CD4-positive, alpha-beta T cell (primary cell): ENCODE measurements at places on chromosomes 6 and 20. TPM values are rescaled to one million over a fixed set of nuclear protein-coding genes. Genes with fewer than 3 reads are reported as not detected.

DNA sequence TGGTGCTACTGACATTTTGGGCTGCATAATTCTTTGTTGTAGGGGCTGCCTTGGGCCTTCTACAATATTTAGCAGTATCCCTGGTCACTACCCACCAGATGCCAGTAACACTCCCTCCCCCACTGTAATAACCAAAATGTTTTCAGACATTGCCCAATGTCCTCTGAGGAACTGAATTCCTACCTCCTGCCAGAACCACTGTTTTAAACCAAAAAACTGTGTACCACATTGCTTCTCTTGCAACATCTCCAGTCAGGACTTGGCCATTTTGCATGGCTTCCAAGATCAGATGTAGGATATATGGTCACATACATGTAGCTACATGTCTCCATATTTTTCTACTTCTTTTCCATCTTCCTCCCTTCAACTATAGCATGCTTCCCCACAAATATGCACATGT, 97.4 kb upstream of the IFNGR1 start:
- no peak overlapping the region for H3K27ac ChIP-seq
- no peak for DNase-seq
- peaks cover 7% of the 10 kb centered on the region for H3K4me1 ChIP-seq
- H3K36me3 ChIP-seq: no peaks in the 10 kb centered on the region
- no peak overlapping the region for H3K4me3 ChIP-seq
- H3K27me3 ChIP-seq: no peaks in the 10 kb centered on the region

C6orf58 gene
- total RNA-seq: not detected

DNA sequence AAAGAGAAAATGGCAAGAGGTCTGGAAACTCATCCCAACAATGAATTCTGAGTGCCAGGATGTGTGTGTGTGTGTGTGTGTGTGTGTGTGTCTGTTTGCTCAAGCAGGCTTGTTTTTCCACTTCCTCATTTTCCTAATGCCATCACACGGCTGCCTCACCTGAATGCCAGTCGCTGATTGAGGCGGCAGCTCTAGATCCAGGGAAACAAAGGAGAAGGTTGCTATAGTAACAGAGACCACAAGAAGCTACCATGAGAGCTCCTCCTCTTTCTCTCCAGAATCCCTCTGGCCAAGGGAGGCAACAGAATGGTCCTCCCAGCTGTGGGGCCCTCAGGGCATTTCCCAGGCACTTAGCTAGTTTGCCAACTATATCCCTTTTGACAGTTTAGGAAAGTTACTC, 241.1 kb upstream of the TSHZ2 start:
- H3K4me3 ChIP-seq: no peak overlapping the region
- DNase-seq: no peak

DNA sequence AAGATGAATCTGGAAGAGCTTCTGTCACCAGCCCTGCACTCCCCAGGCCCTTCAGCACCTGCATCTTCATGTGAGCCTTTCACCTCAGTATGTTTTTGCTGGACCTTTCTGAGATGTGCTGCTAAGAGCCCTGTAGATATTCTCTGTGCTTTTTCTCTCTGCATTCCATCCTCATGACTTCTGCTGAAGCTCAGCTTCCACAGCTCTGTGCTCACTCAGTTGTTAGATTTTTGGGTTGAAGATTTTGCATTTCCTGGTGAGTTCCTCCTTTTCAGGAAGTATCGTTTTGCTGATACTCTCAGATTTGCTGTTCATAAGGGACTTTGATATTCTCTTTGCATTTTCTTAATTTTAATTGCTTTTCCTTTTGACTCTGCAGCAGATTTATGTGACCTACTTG, 18.3 kb downstream of the KIAA1586 start:
- H3K27me3 ChIP-seq: no peaks in the 10 kb centered on the region
- H3K4me3 ChIP-seq: no peak overlapping the region
- H3K36me3 ChIP-seq: peaks cover 16% of the 10 kb centered on the region

- no peak for DNase-seq
- no peaks in the 10 kb centered on the region for H3K27me3 ChIP-seq
- no peak overlapping the region for H3K4me3 ChIP-seq
Measured at GRCh38 chr6:13241364-13241763, 87.0 kb downstream of the TBC1D7 start.

DNA sequence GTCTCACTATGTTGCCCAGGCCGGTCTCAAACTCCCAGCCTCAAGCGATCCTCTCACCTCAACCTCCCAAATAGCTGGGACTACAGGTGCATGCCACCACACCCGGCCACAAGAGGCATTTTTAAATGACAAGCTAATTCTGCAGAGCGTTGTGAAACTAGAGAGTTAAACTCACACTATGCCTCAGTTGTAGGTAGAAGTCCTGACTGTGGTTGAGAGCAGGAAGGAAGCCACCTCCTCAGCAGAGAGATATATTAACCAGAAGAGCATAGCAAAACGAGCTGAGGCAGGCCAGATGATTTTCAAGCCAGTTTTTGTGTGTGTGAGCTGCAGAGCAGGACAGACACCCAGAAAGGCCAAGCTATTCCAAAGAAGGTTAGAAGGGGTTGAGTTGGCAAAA, 150.3 kb downstream of the MBOAT1 start:
- no peak overlapping the region for H3K27ac ChIP-seq
- H3K36me3 ChIP-seq: no peaks in the 10 kb centered on the region
- H3K4me3 ChIP-seq: no peak overlapping the region

- H3K4me3 ChIP-seq: no peak overlapping the region
- no peaks in the 10 kb centered on the region for H3K36me3 ChIP-seq
- H3K27me3 ChIP-seq: no peaks in the 10 kb centered on the region
Measured at GRCh38 chr6:80404889-80405288, 298.4 kb downstream of the BCKDHB start.

GRCh38 chr20:41089555-41089954, 47.8 kb upstream of the PLCG1 start:
- no peaks in the 10 kb centered on the region for H3K27me3 ChIP-seq
- peaks cover 13% of the 10 kb centered on the region for H3K4me1 ChIP-seq
- peaks cover 37% of the 10 kb centered on the region for H3K36me3 ChIP-seq
- H3K27ac ChIP-seq: no peak overlapping the region

DNA sequence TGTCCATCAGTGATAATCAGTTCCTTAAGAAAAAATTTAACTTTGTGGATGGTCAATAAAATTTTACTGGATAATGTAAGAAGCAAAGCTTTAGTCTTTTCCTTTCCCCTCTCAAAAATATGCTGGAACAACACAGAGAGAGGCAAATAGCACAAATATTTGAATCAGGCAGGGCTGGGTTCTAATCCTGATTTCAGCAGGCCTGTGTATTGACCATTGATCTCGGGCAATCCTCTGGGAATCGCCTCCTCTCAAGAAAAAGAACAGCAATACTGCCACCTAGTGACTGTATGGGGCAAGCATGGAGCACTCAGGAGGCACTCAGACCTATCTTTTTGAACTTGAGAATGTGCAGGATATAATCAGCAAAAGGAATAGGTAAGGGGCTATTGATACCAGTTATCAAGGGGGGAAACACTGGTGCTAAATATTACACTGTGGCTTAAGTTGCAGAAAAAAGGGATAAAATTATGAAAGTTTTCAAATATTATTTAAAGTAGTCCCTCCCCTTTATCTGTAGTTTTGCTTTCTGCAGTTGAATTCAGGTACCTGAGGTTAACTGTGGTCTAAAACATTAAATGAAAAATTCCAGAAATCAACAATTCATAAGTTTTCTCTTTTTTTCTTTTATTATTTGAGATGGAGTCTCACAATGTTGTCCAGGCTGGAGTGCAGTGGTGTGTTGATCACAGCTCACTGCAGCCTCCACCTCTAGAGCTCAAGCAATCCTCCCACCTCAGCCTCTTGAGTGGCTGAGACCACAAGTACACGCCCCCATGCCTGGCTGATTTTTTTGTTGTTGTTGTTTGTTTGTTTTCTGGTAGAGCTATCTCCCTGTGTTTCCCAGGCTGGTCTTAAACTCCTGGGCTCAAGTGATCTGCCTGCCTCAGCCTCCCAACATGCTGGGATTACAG, 91.8 kb upstream of the NHSL1 start:
- peaks cover 6% of the 10 kb centered on the region for H3K4me1 ChIP-seq
- H3K36me3 ChIP-seq: no peaks in the 10 kb centered on the region
- H3K4me3 ChIP-seq: no peak overlapping the region
- no peaks in the 10 kb centered on the region for H3K27me3 ChIP-seq

KIF25 gene
- total RNA-seq: not detected

DNA sequence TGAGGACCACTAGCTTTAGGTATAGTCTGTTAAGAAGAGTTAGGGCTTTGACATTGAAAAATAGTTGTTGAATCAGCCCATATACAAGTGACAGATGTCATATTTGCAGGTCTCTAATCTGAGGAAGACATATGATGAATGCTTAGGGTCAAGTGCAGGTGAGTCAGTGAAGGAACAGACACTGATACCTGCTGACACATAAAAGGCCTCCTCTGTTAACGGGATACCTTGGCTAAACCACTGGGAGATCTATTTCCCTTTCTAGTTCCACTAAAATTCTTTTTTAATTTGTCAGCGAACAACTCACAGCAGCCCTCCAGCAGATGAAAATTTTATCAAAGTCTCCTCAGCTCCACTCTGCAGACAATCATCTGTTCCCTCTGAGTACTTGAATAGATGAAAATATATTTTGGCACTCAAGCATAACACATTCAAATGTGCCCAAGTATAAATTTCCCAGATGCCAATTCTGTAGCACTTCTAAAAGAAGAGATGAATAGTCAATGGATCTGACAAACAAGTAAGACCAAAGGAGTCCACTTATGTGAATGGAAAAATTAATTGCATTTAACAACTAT, 154.0 kb downstream of the KIF16B start:
- no peak overlapping the region for H3K27ac ChIP-seq
- H3K36me3 ChIP-seq: peaks cover 7% of the 10 kb centered on the region
- DNase-seq: no peak
- H3K27me3 ChIP-seq: no peaks in the 10 kb centered on the region
- no peak overlapping the region for H3K4me3 ChIP-seq

DNA sequence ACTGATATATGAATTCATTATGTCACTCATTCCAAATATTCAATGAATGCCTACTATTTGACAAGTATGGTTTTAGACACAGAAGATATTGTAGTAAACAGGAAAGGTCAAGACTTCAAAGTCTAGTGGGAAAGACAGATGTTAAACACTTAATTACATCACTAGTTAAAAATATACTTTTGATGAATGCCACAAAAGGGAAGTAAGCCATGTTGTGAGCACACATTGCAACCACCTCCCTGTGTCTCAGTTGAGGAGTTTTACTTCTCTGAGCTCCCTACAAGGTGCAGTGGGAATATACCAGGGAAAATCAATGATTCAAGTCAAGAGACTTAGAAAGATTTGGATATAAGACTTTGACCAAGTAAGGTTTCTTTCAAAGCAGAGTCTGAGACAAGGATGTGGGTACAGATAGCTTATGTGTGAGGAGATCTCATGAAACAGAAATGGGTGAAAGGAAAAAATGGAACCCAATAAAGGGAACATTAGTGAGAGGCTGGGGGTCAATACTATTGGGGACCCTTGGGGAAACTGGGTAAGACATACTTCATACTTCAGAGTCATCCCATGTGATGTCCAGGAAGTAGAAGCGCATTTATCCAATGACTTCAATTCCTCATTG, 503.7 kb downstream of the KIF16B start:
- H3K4me1 ChIP-seq: no peaks in the 10 kb centered on the region
- no peak for DNase-seq
- no peaks in the 10 kb centered on the region for H3K36me3 ChIP-seq
- H3K27me3 ChIP-seq: no peaks in the 10 kb centered on the region
- no peak overlapping the region for H3K4me3 ChIP-seq
- no peak overlapping the region for H3K27ac ChIP-seq

DNA sequence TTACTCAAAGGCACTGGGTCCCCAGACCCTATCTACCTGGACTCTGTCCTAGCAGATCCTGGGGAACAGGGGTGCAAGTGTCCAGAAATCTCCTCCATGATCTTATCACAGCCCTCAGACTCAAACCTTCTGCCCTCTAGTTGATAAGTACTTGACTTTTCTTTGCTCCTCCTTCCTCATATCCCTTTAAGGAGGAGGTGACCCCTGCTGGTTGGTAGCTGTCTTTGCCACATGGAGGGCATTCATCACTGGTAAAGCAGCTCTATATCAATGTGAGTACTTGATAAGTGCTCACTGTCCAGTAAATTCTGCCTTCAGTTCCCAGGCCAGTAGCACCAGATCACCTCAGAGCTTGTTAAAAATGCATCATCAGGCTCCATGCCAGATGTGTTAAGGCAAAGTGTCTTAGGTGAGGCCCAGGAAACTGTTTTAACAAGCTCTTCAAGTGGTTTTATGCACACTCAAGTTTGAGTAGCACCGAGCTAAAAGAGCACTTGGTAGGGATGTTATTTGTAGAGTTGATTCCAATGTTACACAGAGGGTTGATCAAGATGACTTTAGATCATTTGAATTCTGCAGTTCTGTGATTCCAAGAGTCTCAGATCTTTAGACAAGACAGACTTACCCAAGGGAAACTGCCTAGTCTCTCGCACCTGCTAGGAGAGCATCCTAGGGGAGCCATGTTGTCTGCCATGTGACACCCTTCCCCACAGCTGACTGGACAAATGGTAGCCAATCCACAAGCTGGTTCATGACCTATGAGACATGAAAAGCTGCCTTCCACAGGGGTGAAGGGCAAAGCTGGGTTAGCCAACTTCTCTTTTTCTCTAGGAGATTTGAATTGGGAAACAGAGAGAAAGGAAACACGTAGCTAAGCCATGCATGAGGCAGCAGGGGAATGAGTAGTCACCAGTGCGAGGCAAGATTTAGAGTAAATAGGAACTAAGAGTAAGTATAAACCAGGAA, 18.6 kb downstream of the TREML2 start:
- H3K27ac ChIP-seq: no peak overlapping the region
- peaks cover 31% of the 10 kb centered on the region for H3K4me1 ChIP-seq
- DNase-seq: peak; percentile 78
- no peaks in the 10 kb centered on the region for H3K27me3 ChIP-seq

- H3K4me3 ChIP-seq: no peak overlapping the region
- no peak for DNase-seq
- no peaks in the 10 kb centered on the region for H3K36me3 ChIP-seq
- H3K4me1 ChIP-seq: no peaks in the 10 kb centered on the region
- no peaks in the 10 kb centered on the region for H3K27me3 ChIP-seq
Measured at GRCh38 chr6:83365931-83366330, 64.9 kb downstream of the ME1 start.

PET117 gene
- 14.6 TPM for total RNA-seq

GPX5 gene
- total RNA-seq: not detected

GRCh38 chr20:8876366-8876765, 192.5 kb upstream of the PLCB4 start:
- no peak for DNase-seq
- no peaks in the 10 kb centered on the region for H3K36me3 ChIP-seq
- no peak overlapping the region for H3K27ac ChIP-seq

GRCh38 chr20:37282556-37282955, 6.9 kb upstream of the MANBAL start:
- no peak for DNase-seq
- H3K27me3 ChIP-seq: no peaks in the 10 kb centered on the region
- H3K36me3 ChIP-seq: no peaks in the 10 kb centered on the region
- no peak overlapping the region for H3K4me3 ChIP-seq
- H3K27ac ChIP-seq: no peak overlapping the region
- H3K4me1 ChIP-seq: no peaks in the 10 kb centered on the region

DNA sequence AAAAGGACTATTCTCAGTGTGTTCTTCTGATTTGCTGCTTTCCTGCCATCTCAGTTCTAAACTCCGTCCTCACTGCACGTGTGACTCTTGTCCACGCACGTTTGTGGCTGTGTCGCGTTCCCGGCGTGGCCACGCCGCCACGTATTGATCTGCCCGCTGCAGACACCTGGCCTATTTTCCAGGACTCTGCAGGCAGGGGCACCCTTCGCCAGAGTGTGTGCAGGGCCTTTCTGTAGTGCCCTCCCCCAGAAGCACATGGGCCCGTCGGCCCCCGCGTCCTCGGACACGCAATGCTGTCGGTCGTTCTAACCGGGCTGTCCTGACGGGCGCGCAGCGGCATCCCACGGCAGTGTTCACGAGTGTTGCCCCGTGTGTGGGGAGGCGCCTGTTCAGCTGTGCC, 87.6 kb downstream of the YTHDF1 start:
- no peak overlapping the region for H3K4me3 ChIP-seq
- H3K27ac ChIP-seq: no peak overlapping the region
- H3K4me1 ChIP-seq: no peaks in the 10 kb centered on the region
- no peaks in the 10 kb centered on the region for H3K36me3 ChIP-seq
